Urinary bladder (tissue), 4 donors: ENCODE measurements at places on chromosomes 2 and 18. TPM values are rescaled to one million over a fixed set of nuclear protein-coding genes. Genes with fewer than 3 reads are reported as not detected.

The C2orf76 gene
- polyA plus RNA-seq, result 20.2 TPM

The HSPD1 gene
- 158 TPM for polyA plus RNA-seq

The RBM44 gene
- 0.34 TPM for polyA plus RNA-seq

The MFF gene
- polyA plus RNA-seq, result 78.2 TPM

The DAW1 gene
- polyA plus RNA-seq, result not detected

The ERFE gene
- 0.53 TPM for polyA plus RNA-seq

The KCNK3 gene
- polyA plus RNA-seq, result 11.4 TPM

The IL36A gene
- not detected for polyA plus RNA-seq

The FOXD4L1 gene
- polyA plus RNA-seq, result 0.03 TPM

The TXNDC2 gene
- polyA plus RNA-seq, result 0.08 TPM

The PROM2 gene
- 25.1 TPM for polyA plus RNA-seq

The CNTNAP5 gene
- 0.01 TPM for polyA plus RNA-seq

The MAP3K19 gene
- polyA plus RNA-seq, result not detected

The TMEM37 gene
- polyA plus RNA-seq, result 7.8 TPM

The HOXD11 gene
- 3.3 TPM for polyA plus RNA-seq

The MRPL30 gene
- polyA plus RNA-seq, result 17.9 TPM

The PPP4R1 gene
- polyA plus RNA-seq, result 41.8 TPM

The MLPH gene
- polyA plus RNA-seq, result 14.2 TPM

The FLACC1 gene
- polyA plus RNA-seq, result 0.63 TPM

The NTSR2 gene
- 0.05 TPM for polyA plus RNA-seq

The C18orf63 gene
- polyA plus RNA-seq, result not detected

The HOXD12 gene
- polyA plus RNA-seq, result 0.09 TPM
